ENCODE measurements at places on chromosomes 1 and 21.

- DNase-seq: no peak
Observed at GRCh38 chr1:192564099-192564498, 11.5 kb upstream of the RGS1 start.

DNA sequence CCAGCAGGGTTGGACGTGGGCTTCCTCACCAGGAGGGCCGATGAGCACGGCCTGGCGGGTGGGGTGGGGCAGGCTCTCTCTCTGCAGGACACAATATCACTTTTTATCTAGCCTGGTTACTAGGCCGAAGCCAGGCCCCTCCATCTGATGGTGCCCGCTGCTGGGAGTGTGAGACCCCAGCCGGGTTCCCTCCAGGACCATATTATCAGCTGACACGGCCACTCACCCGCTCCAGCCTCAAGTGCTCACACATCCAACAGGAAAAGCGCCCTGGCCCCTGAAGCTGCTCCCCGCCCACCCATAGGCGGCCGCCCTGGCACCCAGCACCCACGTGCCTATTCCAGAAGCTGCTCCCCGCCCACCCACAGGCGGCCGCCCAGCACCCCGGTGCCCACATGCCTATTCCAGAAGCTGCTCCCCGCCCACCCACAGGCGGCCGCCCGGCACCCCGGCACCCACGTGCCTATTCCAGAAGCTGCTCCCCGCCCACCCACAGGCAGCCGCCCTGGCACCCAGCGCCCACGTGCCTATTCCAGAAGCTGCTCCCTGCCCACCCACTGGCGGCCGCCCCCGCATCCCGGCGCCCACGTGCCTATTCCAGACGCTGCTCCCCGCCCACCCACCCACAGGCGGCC, 5.0 kb downstream of the SLC19A1 start:
- no peak for DNase-seq

DNA sequence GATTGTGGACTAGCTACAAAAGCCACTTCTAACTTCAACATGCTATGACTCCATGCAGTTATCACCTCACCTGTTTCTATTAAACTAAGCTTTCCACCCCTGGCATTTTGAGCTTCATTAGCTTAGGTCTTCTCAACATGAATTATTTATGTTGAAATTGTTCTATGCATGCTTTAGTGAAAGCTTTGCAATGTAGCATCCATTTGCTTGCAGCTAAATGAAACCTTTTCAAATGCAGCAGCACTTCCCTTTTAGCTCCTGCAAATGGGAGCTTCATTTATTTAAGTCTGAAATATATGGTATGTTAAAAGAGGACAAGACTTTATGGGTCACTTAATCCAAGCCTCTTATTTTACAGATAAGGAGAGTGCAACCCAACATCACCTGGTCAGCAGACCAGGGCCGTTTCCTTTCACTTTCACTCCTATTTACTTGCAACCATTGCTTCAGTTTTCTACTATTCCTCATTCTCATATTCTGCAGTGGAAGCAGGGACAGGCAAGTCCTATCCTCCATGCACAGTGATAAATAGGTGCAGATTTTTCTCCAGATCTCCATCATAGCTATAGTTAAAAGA, 56.4 kb upstream of the SAMSN1 start:
- DNase-seq: no peak

- DNase-seq: no peak
Observed at GRCh38 chr1:230957580-230957989, 21.1 kb downstream of the TTC13 start.
